ENCODE measurements at places on chromosomes 7 and 10.

DNA sequence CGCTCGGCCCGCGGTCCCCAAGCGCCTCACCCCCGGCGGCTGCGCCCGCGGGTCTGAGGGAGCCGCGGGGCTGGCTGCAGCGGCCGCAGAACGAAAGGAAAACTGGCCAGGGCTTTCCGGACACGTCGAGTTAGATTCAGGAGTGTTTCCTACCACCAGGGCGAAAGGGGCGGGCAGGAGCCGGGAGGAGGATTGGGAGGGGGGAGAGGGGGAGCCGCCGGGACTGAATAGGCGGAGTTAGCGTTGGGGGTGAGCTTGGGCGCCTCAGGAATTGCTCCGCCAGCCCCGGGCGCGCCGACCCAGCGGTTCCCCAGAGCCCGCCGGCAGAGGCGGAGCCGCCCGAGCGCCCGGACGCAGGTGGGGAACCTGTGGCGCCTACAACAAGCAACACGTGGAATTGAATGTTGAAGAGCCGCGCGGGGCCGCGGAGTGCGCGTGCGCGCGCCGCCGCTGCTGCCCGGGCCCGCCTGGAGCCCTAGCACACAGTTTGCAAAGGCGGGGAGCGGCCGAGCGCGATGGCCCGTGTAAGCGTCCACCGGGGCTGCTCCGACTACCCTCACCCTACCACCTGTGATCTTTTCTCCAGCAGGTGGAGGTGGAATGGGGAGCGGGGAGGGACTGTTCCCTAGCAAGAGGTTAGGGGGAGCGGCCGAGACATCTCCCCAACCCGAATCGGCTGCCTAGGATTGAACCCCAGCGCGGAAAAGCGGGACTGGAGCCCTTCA is at the start of gene CADPS2:
Gene CADPS2, minus strand, starts transcription at position 104 of the 725 bp plus-strand sequence. CDS start 123 bp downstream, outside the sequence.
- DNase-seq = peak; percentile 93

DNA sequence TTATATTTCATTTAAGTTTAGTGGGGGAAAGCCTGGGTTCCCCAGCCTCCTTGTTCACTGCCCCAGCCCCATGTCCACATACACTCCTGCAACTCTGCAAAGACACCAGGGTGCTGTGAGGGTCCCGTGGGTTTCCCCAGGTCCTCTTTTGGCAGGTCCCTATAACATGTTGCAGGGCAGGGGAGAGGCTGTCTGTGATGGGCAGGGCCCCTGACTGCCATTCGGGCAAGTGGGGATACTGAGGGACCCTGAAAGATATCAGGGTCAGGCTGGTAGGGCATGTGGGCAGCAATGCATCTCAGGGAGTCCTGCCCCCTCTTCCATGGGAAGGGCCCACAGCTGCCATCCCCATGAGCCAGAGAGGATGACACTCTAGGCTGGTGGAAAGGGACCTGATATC is 28.4 kb downstream of the RASGEF1A start:
- DNase-seq = no peak

DNA sequence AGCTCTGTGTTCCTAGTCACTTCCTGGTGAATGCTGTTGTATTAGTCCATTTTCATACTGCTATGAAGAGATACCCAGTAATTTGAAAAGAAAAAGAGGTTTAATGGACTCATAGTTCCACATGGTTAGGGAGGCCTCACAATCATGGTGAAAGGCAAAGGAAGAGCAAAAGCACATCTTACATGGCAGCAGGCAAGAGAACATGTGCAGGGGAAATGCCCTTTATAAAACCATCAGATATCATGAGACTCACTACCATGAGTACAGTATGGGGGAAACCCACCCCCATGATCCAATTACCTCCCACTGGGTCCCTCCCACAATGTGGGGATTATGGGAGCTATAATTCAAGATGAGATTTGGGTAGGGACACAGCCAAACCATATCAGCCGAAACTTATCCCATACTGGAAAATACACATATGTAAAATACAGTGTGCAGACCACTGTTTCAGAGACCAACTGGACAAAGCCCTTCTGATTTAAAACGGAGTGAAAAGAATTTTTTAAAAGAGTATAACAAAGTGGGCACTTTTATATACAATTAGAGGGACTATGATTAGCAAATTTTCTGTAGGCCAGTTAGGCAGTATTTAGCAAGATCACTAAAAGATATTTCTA is 8.0 kb downstream of the CYREN start:
- no peak for DNase-seq

DNA sequence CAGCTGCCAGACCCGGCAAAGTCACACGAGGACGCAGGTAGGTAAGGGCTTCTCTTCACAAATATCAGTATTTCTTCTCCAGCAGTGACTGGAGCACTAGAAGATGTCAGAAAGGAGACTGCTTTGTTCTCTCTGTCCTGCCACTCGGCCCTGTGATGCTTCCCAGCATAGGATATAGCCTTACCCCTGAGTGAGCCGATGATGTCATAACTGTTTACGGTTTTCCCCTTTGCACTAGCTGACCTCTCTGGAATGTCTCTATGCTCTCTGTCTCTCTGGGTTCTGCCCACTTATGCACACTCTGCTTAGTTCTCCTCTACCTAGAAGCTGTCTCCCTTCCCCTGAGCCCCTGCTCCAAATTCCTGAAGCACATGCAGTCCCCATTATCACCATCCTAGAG is 167.5 kb upstream of the PODXL start:
- peak; percentile 22 for DNase-seq

GRCh38 chr10:133207627-133208026 is 22.4 kb upstream of the UTF1 start:
- no peak for DNase-seq

DNA sequence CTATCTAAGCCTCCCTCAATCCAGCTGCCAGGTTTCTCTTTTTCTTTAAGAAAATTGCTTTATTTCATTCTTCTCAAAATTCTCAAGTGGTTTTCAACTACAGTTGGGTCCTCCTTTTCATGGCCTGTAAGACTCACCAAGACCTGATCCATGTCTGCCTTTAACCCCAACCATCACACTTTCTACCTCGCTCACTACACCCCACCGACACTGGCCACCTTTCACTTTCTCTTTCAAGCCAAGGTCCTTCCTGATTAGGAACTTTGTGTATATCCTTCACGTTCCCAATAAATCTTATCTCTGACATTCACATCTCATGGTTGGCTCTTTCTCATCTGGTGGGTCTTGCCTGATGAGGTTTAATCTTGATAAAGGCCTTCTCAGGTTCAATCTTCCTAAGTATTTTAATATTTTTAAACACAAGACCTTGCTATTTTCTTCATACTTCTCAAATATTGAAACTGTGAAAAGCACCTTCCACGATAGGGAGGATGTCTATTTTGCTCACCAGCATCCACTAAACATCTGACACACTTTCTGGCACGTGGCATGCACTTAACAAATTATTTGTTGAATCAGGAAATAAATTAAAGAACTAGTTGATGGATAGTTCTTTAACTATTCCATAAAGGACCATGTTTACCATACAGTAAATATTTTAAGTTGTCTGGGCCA is 624.8 kb downstream of the GRID1 start:
- no peak for DNase-seq

DNA sequence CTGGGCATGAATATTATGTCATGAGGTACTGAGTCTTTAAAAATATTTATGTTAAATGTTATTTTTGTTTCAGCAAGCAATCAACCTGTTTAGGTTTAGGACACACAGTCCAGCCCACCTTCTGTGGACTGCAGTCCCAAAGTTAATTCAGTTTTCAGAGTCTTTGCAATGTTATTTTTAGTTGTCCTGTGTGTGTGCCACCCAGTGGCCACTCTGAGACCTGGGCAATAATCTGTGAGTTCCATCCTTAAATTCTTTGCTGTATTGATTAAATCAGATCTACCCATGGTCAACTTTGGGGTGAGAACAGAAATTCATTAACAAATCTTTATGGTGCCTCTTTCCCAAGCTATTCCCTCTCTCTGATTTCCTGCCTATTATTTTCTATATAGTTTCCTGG is 415.1 kb downstream of the CCSER2 start:
- no peak for DNase-seq

GRCh38 chr10:99341860-99342490 is 12.8 kb downstream of the CNNM1 start:
- DNase-seq = no peak

- no peak for DNase-seq
These were observed 106.7 kb downstream of the NRG3 start for GRCh38 chr10:81981724-81982123.

DNA sequence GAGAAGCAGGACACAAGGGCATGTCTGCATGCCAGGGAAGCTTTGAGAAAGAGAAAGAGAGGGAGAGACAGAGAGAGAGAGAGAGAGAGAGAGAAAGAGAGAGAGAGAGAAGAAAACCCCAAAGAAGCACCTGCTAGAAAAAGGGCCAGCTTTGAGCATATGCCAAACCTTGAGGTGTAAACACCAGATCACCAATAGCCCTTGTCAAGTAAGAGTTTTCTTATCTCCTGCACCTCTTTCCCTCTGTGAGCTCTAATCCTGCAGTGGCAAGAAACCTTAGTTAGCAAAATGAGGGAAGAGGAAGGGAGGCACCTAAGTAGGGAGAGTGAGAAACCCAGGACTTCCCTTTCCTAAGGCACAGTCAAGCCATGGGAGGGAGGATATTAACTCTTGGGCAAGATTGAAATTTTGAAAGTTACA is 11.3 kb upstream of the TRDMT1 start:
- no peak for DNase-seq

- DNase-seq = peak; percentile 13
These were observed 99.7 kb upstream of the DDC start for GRCh38 chr7:50664937-50665336.

- peak; percentile 50 for DNase-seq
These were observed 222.0 kb downstream of the TWIST1 start for GRCh38 chr7:18895456-18895855.
